ENCODE measurements at places on chromosomes 13 and 19.

DNA sequence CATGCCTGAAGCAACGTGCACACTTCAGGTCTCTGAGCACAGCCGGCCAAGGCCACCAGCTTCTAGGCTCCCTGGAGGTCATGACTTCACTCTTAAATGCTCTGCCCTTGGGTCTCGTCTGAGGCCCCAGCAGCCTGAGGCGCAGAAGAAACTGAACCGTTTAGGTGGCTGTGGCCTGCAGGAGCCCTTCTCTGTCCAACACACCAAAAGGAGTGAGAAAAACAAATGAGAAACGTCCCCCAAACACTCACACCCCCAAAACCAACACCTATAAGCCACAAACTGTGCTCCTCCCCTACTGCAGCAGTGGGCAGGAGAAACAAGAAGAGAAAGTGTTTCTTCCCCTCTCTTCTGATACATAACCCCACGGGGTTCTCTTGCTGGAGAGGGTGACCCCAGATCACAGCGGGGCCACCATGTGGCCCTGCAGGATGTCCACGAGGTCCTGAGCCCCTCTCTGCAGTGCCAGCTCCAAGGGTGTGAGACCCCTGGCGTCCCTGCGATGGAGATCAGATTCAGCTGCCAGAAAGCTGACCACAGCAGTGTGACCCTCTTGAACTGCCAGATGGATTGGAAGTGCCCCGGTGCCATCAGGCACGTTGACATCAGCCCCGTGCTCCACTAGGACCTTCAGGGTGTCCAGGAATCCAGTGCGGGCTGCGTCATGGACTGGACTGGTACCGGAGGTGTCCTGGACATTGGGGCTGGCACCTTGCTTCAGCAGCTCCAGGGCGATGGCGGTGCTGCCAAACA lies 1.0 kb upstream of the KRI1 start:
- DNase-seq, result no peak

DNA sequence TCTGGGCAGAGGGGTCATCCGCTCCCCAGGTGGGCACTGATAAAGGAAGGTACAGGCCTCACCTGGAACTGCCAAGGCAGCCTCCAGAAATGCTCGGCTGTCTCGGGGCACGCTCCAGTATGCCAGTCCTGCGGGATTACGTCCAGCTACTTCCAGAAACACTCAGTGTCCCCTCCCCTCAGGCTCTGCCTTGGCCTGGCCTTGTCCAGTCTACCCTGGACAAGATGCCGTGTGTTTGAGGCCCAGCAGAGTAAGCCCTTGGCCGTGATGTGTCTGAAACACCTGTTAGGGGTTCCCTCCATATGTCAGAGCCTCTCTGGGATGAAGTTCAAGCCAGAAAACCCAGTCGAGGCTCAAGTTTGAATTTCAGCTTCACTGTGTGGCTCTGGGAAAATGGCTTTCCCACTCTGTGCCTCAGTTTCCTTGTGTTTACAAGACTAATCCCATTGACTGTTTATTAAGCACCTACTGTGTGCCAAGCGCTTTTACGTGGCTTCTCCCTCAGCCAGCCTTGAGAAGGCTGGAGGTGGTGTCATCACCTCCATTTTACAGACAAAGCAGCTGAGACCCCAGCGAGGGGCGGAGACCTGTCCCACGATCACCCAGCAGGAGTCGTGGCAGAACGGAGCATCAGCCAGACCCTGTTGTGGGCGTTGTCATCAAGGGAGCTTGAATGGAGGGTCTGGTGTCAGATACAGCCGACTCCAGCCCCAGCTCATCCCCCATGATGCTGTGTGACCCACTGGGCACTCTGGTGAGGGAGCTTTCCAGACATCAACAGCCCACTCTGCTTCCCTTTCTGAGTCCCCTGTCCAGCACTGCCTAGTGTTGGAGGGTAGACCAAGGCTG lies 2.0 kb upstream of the PIK3R2 start:
- no peak for DNase-seq

- no peak for DNase-seq
Measured at GRCh38 chr13:95124959-95125358, 176.3 kb downstream of the ABCC4 start.

- peak; percentile 43 for DNase-seq
Measured at GRCh38 chr19:39996218-39996810, 546 bp upstream of the ZNF546 start.

DNA sequence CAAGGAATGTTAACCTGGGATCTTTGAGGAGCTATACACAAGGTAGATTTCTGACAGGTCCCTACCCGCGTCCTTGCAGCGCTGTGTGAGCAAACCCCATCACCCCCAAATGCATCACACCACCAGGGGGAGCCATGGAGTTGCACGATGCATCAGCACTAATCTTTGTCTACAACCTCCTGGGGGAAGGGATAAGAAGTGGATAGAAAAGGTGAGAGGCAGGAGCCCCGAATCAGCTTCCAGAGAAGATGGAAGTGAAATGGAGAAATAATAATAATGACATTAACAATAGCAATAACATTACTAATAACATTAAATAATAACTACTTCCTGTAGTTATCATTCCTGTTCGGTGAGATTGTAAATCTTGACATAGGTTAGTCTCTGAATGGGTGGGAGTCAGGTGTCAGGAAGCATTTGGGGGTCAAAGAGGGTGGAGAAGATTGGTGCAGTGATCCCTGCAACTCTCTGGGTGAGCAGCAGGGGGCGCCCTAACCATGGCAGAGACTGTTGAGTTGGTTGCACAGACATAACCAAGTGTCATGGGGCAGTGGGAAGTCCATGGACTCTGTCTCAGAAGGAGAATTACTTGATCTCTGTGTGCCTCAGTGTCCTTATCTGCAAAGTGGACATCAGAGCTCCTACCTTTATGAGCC lies 16.5 kb downstream of the SIGLEC7 start:
- DNase-seq, result peak; percentile 37

- no peak for DNase-seq
Measured at GRCh38 chr13:35471706-35472322, 4.7 kb downstream of the MAB21L1 start.

GRCh38 chr19:16378291-16378889 lies 53.8 kb downstream of the KLF2 start:
- DNase-seq, result no peak

DNA sequence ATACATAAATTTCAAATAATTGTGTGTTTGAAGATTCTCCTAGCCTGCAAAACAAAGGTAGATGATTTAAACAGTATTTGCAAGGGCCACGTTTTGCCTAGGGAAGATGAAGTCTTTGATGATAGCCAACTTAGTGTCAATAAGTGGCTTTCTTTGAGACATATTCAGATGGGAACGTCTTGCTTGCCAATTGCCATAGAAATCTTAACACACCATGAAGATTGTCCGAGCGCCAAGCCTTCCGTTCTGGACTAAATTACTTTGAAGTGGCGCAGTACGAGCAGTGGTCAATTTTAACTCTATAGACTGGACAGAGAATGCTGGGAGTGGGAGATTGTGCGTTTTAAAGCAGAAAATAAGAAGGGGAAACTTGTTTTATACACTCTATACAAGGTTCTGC lies 9.9 kb downstream of the ZIC5 start:
- no peak for DNase-seq

DNA sequence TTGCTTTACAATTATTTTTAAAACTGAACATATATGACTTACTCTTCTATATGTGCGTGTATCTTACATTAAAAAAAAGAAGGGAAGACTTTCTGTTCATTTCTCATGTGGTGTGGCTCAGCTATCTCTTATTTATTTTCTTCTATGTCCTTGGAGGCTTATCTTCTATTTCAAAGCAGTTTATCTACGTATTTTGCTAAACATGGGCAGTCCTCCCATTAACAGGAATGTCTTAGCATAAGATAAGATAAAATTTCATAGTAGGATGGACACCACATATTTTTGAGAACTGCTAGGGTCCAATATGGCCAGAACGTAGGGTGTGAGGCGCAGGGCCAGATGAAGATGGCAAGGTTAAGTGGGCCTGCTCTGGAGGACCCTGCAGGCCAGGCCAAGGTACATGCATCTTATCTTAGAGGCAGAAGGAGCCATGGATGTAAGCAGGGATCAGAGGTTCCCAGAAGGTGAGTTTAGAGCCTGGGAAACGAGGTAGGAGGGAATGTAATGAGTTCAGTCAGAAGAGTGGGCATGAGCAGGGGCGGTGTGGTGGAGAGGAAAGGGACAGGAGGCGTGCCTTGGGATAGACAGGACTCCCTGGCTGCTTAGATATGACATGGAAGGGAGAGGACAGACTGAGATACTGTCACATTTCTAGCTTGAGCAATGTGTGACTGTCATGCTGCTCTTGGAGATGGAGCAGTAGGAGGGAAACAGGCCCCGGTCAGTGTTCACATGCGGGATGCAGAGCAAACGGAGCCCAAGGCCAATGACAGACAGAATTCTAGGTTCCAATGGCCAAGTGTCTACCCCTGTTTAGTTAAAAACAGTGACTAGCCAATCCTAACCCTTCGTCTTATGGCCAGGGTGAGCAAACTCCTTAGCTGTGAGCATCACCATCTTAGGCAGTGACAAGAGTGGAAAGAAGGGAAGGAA lies 68.6 kb upstream of the MEDAG start:
- no peak for DNase-seq

GRCh38 chr13:48965736-48966135 lies 10.0 kb upstream of the FNDC3A start:
- no peak for DNase-seq

- peak; percentile 37 for DNase-seq
Measured at GRCh38 chr13:35789335-35790165, 313.1 kb upstream of the MAB21L1 start.

- no peak for DNase-seq
Measured at GRCh38 chr13:29180055-29180454, 359.9 kb downstream of the MTUS2 start.

DNA sequence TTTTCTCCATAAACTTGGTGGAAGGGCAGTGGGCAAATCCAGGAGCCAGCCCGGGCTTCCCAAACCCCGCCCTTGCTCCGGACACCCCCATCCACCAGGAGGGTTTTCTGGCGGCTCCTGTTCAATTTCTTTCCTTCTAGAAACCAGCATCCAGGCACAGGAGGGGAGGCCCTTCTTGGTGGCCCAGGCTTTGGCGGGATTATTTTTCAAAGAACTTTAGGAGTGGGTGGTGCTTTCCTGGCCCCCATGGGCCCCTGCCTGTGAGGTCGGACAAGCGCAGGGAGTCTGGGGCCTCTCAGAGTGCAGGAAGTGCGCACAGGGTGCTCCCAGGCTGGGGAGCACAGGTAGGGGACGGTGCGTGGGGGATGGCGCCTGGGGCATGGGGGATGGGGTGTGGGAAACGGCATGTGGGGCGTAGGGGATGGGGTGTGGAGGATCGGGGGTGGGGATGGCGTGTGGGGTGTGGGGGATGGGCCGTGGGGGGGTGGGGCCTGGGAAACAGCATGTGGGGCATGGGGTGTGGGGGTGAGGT lies 396 bp downstream of the F7 start:
- no peak for DNase-seq

DNA sequence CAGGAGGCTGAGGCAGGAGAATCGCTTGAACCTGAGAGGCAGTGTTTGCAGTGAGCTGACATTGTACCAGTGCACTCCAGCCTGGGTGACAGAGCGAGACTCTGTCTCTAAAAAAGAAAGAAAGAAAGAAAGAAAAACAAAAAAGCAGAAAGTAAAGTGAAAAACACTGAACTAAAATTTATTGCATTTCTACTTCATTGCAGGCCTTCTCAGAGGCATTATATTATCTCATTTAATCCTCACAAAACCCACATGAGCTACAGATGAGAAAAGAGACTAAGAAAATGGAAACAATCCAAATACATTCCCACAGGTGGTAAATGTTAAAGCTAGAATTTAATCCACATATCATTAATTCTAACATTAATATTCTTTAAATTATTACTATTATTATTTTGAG lies 147.2 kb upstream of the FREM2 start:
- DNase-seq, result no peak

GRCh38 chr13:113930671-113931637 lies 42.9 kb downstream of the C13orf46 start:
- no peak for DNase-seq

- peak; percentile 99 for DNase-seq
Measured at GRCh38 chr13:40503966-40504591, 162.4 kb downstream of the FOXO1 start.

DNA sequence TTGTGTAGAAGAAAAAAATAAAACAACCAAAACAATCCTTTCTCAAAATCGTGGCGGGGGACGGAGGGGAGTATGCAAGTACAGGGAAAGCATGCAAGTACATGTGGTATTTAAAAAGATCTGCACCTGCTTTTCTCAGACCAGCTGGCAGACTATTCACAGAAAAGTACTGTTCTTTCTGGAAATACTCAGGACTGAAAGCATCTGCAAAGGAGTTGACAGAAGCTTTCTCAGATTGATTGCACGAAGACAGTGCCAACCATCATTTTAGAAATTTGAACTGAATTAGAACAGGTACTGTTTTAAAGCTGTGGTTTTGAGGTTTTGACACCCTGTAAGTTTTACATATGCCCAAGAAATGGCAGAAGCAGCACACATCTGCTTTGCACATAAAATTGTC lies 19.8 kb upstream of the PCDH8 start:
- DNase-seq, result no peak

DNA sequence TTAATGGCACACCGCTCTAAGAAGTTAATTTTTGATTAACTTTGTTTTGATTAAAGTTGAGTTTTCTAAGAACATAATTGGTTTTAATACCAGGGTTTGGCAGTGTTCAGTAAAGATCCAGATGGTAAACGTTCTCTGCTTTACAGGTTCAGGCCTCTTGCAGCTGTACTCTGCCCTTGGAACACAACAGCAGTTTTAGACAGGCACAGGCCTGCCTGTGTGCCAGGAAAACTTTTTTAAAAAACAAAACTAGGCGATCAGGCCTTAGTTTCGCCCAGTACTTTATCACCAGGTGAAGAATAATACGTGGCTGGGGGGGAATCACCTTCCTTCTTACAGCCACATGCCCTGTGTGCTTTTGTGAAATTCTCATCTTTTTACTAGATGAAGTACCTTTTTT lies 38.0 kb upstream of the TEX29 start:
- no peak for DNase-seq

- DNase-seq, result peak; percentile 67
Measured at GRCh38 chr13:98869408-98870090, 108.3 kb downstream of the DOCK9 start.

GRCh38 chr13:26679411-26680122 lies 81.0 kb downstream of the GPR12 start:
- peak; percentile 38 for DNase-seq

- DNase-seq, result no peak
Measured at GRCh38 chr13:65915195-65915594, 1314.9 kb downstream of the PCDH9 start.

DNA sequence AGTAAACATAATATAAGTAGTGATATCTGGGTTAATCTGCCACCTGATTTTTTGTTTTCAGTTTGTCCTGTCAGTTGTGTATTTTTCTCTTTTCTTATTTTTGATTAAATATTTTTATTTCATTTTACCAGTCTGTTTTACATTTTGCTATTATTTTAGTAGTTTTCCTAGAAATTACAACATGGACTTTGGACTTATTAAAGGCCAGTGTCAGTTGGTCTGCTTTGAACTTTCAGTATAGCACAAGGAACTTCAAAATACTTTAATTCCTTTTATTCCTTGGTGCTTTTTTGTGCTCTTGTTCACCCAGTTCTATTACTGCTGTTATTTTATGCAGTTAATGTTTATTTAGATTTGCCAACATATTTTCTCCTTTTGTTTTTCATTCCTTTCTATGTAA lies 149.6 kb downstream of the PDS5B start:
- no peak for DNase-seq

Measured in kidney capillary endothelial cell (primary cell).